Anterior cingulate cortex (tissue), 58 donors: ENCODE measurements at places on chromosomes 16 and 17.

- DNase-seq = no peak
These were observed 20.5 kb downstream of the PLCD3 start for GRCh38 chr17:45111850-45112249.

DNA sequence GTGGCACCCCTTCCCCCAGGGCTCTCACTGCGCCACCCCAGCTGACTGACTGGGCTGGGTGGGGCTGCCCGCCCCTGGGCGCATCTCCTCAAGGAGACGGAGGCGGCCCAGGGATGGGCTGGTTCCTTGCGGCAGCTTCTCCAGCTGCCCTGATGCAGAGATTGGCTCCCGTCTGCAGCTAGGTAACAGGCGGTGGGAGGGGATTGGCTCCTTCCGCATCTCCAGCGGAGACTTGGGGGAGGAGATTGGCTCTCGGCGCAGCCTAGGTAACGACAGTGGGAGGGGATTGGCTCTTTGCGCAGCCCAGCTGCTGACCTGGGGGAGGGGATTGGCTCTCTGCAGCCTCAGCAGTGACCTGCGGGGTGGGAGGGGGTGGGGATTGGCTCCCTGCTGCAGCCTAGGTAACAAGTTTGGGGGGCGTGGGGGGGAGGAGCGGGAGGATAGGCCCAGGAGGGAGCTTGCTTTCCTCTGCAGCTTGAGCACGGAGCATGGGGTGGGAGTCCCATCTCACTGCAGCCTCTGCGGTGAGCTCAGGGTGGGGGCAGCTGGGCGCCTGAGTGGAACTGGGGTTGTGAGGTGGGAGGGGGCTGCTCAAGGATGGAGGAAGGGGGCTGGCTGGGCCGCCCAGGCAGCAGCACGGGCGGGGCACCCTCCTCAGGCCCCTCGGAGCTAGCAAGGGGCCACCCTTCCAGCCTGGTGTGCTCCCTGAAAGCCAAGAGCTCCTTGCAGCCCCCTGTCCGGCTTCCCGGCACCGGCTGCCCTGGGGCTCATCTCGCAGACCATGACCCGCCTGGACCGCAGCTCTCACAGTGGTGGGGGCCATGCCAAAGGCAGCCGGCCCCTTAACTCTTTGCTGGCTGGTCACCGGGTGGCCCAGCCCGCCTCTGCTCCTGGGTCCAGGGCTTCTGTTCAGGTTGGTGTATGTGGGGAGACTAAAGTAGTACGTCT lies 6.4 kb downstream of the NFE2L1 start:
- peak; percentile 47 for DNase-seq

DNA sequence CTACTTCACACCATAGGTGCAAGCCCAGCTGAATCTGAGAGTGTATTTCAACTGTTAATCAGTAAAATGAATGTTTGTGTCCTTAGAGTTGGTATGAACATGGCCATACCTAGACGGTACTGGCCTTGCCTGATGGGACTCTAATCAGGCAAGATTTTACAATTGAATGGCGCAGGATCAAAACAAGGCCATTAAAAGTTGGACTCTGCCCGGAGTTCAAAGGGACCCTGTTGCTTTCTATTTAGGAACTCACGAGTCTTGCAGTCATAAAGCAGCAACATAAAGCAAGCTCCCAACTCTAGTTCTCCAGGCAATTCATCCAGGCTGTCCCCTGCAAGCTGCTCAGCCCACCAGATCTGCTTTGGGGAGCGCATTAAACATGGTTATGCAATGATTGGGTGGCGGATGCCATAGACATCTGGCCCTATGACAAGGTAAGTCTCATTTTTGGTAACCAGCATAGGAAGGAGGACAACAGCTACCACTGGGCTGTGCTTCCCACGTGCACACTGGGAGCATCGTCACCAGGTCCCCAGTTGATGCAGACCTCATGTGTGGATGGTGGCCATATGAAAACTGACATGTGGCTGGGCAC lies 8.8 kb downstream of the TMEM186 start:
- no peak for DNase-seq

DNA sequence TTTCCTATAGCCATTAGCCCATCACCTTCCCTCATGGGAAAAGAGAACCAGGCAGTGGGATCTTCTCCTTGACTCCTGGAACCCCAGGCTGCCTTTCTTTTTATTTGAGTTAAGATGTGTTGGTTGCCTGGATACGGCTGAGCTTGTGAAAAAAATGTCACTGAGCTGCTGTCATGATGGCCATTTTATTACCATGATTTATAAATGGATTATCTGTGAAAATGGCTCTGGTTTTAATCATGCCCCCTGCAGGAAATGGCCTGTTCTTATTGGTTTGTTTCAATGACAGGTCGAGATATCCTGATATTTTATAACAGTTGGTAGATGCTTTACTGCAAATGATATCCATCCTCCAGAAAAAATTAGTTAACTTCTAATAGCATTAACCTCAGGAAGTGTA lies 640.4 kb downstream of the CDH11 start:
- DNase-seq = no peak

- DNase-seq = no peak
These were observed 9.6 kb downstream of the COTL1 start for GRCh38 chr16:84608282-84608681.

DNA sequence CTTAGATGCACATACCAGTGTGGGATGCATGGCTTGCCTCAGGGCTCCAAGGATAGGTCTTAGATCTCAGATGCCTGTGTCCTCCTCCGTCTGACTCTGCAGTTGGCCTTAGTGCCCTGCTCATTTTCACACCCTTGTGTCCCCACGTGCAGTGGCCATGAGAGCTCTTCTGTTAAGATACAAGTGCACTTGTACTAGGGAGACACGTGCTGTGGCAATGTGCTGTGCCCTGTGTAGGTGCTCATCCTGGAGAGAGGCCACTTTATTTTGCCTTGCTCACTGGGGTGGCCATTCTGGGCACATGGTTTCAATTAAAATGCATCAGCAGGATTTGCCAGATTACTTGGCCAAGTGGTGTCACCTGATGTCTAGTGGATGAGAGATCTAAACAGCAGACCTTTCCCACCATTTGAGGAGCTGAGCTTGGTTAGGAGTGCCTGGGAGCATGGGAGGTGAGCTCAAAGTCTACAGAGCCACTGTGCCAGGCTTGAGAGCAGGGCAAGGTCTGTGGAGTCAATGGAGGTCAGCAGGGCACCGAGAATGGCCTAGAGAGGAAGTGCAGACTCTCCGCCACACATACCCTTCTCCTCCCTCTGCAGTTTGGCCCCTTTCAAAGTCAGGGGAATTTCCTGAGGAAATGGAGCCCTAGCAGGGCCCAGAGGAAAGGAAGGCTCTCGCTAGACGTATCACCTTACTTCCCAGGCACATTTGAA lies 25.2 kb upstream of the SMPD3 start:
- DNase-seq = no peak

DNA sequence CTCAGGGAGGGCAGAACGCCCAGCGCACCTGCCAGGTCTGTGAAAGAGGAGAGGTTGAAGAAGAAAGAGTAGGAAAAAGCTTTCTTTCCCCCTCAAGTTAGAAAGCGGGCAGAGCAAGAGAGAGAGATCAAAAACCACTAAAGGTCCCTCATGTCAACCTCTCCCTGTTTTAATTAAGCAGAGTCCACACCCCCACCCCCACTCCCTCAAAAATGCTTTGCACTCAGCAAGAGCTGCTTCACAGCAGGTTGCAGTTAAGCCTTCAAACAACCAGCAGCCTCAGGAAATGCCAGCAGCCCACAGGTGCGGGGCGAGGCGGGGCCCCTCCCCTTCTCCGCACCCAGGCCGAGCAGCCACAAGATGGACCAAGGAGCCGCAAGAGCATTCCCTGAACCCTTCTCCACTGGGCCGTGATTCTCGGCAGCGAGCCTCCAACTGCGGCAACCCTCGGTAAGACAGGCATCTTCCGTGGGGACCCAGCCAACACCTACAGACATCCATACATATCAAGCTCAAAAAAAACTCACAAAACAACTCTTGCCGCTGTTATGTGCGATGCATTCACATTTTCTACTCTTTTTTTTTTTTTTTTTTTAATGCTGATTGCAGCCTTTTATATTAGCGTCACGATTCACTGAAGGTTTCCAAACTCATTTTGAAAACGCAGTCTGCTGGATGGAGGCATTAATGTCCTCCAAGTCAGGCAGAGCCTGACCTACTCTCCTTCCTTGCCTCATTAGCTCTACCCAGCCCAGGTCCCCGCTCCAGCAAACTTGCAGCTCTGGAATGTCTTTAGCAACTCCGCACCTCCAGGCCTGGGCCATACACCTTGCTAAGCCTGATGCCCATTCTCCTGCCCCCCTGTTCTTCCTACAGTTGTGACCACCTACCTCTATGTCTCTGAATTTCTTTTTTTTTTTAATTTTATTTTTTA lies 66.1 kb downstream of the AXIN2 start:
- no peak for DNase-seq

GRCh38 chr17:1735418-1735817 lies 7.3 kb upstream of the SERPINF2 start:
- no peak for DNase-seq

- no peak for DNase-seq
These were observed 8.6 kb downstream of the CYB561 start for GRCh38 chr17:63437287-63438091.

DNA sequence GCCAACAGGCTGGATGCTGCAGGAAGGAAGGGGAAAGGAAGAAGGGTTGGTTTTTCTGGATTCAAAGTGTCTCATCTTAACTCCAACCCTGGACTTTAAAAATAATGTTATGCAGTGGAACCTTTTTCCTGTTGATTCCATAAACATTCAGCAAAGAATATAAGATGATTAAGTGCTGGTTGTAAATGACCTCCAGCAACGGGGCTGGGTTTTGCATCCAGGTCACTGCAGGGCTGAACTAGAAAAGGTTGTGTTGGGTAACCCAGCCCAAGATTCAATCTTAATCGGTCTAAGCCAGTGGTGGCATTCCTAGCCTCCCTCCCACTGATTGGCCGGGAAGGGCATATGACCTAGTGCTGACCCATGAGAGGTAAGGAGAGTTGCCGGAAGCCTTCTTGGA lies 34.2 kb upstream of the PLCG2 start:
- no peak for DNase-seq

GRCh38 chr16:31535737-31536136 lies 8.0 kb downstream of the AHSP start:
- DNase-seq = no peak

DNA sequence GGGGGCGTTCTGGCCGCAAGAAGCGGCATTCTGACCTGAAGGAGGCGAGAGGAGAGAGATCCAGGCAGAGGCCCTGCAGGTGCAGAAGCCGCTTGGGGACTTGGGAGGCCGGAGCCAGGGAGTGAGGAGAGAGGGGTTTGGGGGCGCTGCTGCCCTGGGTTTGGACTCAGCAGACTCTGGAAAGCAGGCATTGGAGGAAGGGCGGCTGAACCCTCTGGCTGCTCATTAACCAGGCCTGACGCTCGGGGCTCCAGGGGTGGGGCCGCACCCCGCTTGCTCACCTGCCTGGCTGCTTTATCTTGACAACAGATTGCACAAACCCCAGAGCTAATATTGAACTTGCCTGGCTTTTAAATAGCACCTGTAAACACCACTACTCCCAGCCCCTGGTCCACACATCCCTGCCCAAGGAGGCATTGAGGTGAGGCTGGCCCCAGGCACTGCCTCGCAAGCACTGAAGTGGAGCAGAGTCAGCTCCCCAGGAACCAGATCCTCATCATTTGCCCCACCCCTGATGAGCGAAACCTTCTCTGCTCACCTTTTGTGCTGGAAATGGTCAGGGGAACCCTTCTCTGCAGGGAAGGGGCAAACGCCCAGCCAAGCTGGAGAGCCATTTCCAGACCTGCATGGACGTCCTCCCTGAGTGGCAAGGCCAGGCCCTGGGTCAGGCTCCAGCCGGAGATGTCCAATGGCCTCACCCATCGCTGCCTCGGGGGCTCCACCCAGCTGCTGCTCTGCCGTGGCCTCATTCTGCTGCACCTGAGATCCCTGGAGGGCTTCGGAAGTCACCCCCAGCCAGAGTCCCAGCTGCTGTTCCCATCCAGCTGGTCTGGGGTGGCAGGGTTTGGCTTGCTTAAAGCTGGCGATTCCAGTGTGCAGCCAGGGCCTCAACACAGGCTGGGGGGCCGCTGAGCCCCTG lies 190.2 kb upstream of the GSE1 start:
- no peak for DNase-seq

- no peak for DNase-seq
These were observed 123.0 kb downstream of the MSI2 start for GRCh38 chr17:57379237-57379894.

- DNase-seq = no peak
These were observed 2.0 kb downstream of the C16orf87 start for GRCh38 chr16:46828943-46829342.

DNA sequence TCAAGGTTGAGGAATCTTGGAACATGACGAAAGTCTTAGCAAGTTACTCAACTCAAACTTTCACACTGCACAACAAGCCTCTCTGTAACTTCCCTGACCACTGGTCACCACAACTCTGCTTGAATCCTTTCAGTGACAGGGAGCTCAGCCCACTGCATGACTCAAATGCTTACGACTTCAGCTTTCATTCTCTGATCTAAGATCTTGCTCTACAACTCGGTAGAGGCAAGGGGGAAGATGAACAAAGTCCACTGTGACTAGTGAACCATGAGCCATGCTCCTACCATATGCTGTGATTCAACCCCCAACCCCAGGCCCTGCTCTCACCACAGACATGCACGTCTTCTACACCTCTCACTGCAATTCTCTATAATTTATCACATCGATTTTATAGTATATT lies 160.9 kb downstream of the SLC39A11 start:
- no peak for DNase-seq

GRCh38 chr16:12494661-12495060 lies 309.0 kb downstream of the CPPED1 start:
- DNase-seq = no peak

GRCh38 chr16:1363501-1364041 lies 11.8 kb downstream of the GNPTG start:
- DNase-seq = no peak
